ENCODE measurements at places on chromosomes 5 and 9.

GRCh38 chr5:56984445-56984844 is 32.5 kb upstream of the MIER3 start:
- DNase-seq: peak; percentile 33

DNA sequence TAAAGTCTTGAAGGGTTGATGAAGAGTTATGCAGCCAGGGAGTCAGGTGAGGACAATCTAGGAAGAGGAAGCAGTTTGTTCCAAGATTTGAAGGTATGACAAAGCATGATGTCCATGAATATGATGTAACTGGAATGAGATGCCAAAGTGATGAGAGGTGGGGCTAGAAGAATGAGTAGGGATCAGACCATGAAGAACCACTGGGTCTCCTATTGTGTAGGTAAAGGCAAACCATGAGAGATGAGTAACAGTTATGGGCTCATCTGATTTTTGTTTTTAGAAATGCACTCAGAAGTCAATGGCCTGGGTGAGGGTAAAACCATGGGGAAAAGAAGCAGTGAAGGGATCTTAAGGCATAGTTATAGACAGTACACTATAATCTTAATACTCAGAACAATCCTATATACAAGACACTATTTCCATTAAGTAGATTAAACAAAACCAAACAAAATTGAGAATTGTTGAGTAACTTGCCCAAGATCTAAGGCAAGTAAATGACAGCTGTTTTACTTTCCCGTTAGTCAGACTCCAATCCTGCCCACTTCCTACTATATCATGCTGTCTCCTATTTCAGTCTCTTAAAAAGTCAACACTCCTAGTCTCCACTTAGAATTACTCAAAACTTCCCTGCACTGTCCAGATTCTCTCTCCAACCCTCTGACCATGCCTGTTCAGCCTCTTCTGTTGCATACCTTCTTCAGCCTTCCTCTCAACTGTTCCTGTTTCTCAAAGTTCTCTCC is 393.8 kb upstream of the MEF2C start:
- no peak for DNase-seq

- DNase-seq: no peak
These were observed 305.9 kb downstream of the SLIT3 start for GRCh38 chr5:168995024-168995423.

DNA sequence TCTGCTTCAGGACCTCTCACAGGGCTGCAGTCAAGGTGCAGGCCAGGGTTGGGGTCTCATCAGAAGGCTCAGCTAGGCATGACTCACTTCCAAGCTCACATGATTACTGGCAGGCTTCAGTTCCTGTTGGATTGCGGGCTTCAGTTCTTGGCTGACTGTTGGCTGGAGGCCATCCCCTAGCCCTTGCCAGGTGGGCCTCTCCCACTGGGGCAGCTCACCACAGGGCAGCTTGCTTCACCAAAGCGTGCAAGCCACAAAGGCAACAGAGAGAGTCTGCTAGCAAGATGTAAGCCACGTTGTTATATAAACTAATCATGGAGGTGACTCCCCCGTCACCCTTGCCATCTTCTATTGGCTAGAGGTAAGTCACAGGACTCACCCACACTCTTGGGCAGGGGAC is 14.4 kb downstream of the CPLX2 start:
- no peak for DNase-seq

DNA sequence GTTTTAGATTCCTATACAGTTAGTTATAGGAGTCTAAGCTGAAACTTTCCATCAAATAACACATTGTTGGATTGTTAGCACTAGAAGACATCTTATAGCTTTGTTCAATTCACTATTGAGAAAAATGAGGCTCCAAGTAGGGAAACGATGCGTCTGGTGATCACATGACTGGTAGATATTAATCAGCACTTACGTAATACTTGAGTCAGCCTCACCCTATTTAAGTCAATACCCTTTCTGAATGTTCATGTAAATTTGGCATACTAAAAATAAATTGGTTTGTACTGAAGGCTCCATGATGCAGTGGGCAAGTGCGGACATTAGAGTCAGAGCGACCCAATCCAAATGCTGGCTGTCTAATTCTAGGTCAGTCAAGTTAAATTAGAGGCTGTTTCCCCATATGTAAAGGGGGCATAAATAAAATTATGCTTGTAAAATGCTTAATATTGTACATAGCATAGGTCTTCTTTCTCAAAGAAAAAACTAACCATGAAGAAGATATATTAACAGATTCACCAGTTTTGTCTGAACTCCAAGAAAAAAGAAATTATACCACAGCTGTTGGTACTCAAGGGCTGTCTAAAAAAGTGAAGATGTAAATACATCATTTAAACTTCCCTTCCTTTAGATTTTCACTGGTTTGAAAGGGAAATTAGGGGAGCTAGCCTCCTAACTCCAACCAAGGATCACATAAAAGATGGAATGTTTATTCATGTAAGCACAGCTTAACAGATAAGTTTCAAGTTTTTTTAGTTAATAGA is 406.6 kb upstream of the TLE4 start:
- no peak for DNase-seq

- no peak for DNase-seq
These were observed 192.3 kb downstream of the TLE1 start for GRCh38 chr9:81497091-81497490.

- no peak for DNase-seq
These were observed 79.2 kb downstream of the ISOC1 start for GRCh38 chr5:129173771-129174170.

- DNase-seq: no peak
These were observed 302.7 kb upstream of the RFX3 start for GRCh38 chr9:3828495-3828894.

DNA sequence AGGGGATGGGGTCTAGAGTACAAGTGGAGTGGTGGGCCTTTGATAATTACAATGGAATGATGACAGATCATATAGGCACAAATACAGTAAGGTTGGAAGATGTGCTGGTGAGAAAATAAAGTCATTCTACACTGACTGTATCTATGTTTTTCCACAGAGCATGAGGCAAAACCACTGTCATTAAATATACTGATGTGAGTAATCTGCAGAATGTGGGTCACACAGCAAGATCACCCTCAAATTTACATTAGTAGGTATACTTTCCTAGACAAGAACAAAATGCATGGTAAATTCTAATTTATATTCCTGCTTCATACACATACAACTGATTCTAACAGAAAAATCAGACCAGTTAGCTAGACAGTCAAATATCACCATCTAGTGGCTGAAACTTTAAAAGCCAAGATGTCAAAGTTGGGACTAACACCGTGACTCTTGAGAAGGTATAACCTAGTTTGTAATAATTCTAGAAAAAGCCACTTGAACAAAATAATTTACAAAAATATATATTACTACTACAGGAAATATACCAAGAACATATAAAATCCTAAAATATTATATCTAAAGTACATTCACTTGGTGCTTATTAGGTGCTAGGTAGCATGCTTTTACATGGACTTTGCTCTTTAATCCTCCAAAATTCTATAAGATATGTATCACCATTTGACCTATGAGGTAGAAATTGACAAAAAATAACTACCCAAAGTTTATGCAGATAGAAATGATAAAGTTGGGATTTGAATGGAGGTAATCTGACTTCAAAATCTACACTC is 19.5 kb downstream of the TTC33 start:
- DNase-seq: no peak
